SIG-M5 (cell line): ENCODE measurements at places on chromosomes 13 and 19.

DNA sequence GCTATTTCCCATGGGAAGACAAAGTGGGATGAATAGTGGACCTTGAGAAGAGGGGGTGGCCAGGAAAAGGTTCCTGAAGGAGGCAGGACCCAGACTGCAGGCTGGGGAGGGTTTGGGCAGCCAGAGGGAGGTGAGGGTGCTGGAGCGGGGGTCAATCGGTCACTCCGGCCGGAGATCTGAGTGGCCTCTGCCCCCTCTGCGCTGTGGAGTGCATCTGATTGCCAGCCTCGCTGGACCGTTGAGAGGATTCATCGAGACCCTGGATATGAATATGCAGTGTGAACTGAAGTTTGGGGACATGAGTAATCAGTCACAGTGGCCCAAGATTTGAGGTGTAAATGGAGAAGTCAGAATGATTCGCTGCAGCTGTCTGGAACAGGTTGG lies 5.5 kb upstream of the ZNF580 start:
- DNase-seq, result no peak

DNA sequence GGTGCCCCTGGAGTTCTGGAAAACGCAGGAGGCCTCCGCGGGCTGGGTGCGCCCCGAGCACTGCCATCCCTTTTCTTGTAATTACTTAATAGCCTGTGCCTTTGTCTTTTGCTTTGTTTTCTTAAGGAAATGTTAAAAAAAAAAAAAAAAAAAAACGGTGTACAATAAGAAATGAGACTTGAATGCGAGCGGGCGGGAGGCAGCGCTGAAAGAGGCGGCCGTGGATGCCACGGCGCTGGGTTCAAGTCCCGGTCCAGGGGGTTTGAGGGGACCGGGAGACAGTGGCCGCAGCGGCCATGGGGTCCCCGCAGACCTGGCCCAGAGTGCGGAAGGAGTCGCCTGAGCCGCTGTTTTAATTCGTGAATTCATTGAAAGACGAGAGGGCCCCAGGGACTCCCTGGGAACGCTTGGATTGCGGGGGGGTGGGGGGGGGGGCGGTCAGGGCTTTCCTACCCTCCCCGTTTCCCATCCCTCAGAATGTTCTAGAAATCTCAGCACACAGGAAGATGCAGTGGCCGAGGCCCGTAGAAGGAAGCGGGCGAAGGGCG lies 349.2 kb upstream of the ARGLU1 start:
- no peak for DNase-seq

DNA sequence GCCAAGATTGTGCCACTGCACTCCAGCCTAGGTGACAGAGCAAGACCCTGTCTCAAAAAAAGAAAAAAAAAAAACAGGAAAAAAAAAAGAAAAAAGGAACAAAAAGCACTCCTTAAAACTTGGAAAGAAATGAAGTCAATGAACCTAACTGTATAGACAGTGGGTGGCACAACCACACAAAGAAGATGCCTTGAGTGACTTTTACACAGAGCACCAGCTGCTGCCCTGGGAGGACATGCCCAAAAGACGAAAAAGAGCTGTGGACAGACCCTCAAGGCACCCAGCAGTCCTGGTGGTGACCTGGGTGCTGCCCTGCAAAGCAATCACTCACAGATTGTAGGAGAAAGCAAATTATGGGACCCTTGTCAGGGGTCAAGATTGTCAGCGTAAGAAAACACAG lies 5.9 kb upstream of the LAMP1 start:
- no peak for DNase-seq

DNA sequence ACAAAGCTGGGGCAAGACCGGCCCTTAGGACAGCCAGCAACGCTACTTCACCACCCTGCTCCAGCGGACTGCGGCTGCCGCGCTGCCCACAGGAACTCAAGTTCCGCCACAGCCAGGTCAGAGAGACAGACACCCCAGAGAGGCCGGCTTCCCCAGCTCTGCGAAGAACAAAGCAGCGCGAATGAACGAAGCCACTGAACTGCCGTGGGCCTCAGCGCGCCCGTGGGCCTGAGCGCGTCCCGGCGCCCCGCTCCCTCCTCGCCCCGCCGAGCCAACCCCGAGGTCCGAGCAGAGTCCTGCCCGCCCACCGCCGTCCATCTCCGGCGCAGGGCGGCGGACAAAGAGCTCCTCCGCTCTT lies 158.4 kb downstream of the RNF17 start:
- DNase-seq, result no peak

GRCh38 chr13:99033814-99034213 lies 56.0 kb upstream of the DOCK9 start:
- no peak for DNase-seq

DNA sequence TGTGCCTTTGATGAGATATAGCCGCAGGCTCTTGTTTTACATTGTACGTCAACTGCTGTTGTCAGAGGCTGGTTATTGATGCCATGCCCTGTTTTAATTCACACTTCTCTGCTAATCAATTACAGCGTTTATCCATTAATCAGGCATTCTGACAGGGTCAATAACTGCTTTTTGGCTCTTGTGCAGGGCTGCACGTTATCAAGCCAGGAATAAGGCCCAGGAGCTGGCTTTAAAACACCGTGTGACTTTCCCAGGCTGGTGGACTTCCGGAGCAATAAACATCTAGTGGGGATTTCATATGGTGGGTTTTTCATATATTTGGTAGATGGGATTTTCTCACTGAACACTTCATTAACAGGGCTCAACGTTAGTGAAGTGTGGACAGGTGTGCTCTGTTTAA lies 221.7 kb downstream of the TM9SF2 start:
- no peak for DNase-seq

DNA sequence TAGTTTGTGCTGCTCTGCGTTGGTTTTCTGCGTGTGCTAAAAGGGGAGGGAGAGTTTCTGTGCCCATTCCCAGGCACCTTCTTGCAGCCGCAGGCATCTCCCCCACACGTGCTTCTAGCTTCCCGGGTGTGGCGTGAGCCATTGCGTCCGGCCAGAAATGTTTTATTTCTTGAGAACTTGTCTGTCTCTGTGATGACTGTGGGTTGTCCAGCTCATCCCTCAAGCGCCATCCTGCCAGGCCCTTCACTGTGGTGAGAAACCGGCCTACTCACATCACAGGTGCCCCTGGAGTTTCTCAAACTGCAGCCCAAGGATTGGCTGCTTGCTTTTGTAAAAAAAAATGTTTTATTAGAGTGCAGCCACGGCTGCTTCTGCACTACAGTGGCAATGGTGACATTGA lies 24.2 kb downstream of the EPN1 start:
- no peak for DNase-seq

DNA sequence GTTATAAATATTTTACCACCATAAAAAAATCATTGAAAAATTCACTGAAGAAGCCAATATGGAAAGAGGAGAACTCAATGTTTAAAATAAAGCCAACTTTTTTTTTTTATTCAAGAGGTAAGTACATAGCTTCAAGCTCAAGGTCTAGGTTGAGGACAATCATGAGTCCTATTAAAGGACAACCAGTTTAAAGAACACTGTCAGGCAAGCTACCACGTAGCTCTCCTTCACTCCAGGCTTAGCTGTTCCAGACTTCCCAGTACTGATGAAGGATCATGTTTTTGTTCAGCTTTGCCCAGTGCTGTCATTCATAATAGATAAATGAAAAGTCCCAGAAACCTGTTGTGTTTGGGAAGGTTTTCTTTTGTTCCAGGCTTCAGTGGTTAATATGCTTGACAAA lies 10.0 kb upstream of the MLNR start:
- no peak for DNase-seq

DNA sequence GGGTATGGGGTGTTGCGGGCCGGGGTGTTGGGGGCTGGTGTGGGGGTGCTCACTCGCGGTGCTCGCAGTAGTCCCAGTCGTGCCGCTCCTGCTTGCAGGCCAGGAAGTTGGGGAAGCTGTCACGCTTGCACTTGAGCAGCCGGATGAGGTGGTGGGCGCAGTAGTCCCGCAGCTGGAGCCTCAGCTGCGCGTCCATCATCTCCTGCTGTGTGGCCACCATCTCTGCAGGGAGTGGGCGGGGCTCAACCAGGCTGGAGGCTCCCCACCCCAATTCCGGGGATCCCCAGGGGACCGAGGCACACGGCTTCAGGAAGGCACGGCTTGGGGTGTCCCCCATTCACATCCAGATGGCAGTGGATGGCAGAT lies 5.2 kb downstream of the NDUFB7 start:
- DNase-seq, result no peak

DNA sequence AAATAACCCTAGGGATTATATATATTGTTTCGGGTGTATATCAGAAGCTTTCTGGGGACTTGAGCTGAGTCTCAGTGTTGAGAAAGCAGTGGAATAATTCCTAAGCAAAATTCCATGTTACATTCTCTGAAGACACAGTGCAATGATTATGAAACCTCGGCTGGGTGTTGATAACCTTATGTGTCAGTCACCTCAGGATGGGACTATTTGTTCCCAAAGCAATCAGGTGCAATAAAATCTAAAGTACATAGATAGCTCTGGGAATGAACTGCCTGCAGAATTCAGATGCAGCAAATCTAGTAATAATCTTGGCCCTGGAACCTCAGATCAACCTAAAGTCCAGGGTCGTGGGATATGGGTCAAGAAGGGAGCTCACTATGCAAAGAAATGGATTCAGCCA lies 53.0 kb downstream of the EDNRB start:
- no peak for DNase-seq

DNA sequence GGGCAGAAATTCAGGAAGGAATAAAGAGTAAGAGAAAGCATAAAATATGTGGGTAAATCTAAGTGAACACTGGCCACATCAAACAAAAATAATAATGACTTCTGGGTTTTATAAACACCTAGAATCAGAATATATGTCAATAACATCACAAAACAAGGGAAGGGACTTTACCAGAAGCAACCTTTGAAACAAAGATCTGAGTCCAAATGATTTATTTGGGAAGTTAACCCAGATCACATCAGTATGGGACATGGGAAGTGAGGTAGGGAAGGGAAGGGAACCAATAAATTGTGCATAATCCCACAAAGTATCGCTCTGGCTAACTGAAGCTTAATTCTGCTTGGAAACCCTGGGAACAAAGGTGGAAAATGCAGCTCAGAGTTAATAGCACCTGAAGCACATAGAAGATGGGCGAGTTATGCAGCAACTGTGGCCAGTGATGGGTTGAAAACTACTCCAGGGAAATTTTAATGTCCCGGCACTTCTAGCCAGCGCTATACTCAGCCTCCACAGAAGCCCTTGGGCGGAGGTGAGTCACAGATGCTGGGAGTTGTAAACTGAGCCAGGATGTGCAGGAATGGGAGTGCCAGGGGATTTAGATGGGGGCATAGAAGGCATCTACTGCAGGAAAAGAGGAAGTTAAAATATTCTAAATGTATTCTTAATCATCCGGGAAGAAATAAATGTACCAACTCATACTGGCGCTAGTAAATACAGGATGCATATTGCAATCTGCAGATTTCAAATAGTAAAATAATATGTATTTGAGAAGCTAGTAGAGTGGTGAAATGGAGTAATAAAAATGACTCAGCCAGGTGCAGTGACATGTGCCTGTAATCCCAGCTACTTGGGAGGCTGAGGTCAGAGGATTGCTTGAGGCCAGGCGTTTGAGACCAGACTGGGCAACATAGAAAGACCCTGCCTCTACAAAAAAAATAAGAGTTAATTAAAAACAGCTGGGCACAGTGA lies 34.2 kb upstream of the CEBPG start:
- DNase-seq, result no peak
